ENCODE measurements at places on chromosomes 3 and 15.

GRCh38 chr3:62246094-62246493 is 127.3 kb downstream of the FEZF2 start:
- DNase-seq: peak; percentile 76

DNA sequence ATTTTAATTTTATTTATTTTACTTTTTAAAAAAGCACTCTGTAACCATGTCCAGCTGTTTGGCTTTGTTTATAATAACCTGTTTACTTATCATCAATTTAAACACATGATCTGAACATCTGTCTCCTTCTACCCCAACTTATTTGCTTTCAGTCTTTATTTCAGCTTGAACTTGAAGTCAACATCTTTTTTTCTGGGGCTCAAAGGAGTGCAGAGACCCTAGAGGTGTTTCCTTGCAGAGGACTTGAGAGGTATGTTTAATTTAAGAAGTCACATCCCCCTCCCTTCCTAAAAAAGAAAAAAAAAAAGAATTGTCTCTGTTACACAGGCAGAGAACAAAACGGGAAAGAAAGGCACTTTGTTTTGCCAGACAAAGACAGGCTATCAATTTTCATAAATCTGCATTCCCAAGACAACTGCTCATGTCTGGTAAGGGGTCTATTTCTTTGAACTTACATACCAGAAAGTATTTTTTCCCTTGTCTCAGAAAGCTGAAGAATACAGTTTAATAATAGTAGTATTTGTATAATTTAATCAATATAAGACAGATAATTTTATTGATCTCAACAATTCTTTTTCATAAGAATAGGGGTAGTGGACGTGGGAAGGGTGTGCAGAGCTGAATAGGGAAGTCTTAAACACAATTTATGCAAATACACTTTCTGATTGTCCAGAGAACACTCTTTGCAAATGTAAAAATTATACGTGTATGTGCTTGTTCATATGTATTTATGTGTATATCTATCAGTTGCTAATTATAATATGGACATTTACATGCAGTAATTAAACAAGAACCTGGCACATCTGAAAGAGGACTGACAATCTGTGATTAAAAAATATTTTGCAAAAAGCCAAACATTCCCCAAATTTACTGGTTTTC is 109.7 kb upstream of the PDZRN3 start:
- DNase-seq: no peak

- DNase-seq: no peak
Measured at GRCh38 chr3:195411836-195412235, 31.0 kb downstream of the ACAP2 start.

DNA sequence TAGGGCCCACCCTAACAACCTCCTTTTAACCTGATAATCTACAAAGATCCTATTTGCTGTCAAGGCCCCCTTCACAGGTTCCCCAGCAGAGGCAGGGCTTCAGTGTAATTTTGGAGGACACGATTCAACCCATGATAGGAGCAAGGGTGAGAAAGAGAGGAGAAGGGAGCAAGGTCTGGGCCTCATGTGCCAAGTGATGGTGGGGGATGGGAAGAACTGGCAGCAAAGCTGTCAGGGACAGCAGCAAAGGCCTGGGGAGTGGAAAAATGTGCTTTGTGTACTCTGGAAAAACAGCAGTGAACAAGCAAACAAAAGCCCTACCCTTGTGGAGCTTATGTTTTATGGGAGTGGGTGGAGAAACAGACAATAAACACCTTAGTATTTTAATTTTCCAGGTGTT is 2.7 kb upstream of the GALNT15 start:
- DNase-seq: no peak

DNA sequence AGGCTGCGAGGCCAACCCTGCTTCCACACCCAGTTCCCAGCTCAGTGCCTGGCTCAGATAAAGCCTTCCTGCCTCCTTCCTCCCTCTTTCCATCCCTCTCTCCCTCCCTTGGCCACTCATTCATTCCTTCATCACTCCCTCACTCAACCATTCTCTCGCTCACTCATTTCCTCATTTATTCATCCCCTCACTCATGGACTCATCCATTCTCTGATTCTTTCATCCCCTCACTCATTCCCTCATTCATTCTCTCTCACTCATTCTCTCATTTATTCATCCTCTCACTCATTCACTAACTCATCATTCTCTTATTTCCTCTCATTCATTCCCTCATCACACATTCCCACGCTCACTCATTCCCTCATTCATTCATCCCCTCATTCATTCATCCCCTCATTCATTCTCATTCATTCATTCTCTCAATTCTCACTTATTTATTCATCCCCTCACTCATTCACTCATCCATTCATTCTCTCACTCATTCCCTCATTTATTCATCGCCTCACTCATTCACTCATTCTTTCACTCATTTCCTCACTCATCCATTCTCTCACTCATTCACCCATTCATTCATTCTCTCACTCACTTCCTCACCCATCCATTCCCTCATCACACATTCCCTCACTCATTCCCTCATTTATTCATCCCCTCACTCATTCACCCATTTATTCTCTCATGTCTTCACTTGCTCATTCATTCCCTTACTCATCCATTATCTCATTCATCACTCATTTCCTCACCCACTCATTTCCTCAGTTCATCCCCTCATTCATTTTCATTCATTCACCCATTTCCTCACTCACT is 13.2 kb downstream of the ABTB1 start:
- no peak for DNase-seq

DNA sequence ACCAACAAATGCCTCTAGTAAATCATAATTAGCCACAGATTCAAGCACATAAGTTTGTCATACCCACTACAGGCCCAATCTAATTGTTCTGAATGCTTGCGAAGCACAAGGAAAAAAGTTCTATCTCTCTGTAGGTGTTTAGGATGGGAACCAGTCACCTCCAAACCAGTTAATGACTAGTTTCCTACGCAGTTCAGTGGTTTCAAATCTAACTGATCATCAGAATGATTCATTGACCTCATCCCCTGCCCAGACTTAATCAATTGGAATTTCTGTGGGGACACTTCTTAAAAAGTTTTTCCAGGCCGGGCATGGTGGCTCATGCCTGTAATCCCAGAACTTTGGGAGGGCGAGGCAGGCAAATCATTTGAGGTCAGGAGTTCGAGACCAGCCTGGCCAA is 24.3 kb upstream of the MASP1 start:
- no peak for DNase-seq

GRCh38 chr3:66655671-66656070 is 154.8 kb upstream of the LRIG1 start:
- DNase-seq: no peak

DNA sequence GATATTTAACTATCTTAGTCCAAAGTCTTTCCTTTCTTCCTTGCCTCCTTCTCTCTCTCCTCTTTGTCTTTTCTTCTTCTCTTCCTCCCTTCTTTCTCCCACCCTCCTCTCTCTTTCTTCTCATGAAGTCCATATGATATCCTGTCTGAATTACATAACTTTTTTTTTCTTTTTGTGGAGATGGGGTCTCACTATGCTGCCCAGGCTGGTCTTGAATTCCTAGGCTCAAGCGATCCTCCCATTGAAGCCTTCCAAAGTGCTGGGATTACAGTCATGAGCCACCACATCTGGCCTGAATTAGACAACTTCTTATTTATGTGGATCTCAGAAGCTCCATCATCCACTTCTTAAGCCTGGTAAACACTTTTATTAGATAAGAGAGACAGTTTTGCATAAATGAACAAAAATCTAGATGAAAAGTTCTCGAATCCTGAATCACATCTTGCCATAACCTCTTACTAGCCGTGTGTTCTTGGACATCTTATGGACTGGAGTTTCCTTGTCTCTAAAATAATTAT is 206.5 kb downstream of the LPP start:
- DNase-seq: no peak

- DNase-seq: no peak
Measured at GRCh38 chr3:46221938-46222337, 13.8 kb upstream of the CCR1 start.

DNA sequence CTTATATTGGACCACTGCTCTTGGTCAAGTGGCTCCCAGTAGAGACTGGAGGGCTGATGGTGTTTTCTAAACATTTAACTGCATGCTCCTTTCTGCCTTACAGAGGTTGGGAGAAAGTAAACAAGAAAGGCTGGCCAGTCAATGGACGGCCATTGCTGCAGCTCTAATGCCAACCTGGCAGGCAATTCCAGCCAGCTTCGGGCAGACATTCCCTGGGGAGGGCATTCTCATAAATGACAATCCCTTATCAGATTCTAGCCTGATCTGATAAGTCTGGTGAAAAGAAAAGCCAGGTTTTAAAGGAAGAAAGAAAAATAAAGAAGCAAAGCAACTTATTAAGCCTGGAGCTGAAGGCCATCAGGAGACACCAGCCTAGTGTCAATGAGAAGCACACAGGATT is 60.7 kb downstream of the FRMD4B start:
- no peak for DNase-seq

DNA sequence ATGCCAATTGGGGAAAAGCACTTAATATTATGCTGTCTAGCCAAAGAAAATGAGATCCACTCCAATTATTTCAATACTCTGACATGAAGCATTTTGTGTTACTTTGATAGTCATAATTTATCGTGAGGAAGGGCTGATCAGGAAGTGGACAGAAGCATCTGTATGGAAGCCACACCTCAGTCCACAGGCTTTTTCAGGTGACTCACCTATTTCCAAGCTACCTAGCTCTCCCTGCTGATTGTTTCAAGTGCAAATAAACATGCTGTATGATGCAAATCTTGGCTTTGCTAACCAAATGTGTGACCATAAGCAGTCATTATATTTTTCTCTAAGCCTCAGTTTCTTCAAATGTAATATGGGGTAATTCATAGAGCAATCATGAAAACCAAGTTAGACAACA is 30.8 kb upstream of the CPB1 start:
- peak; percentile 66 for DNase-seq
